ENCODE measurements at places on chromosomes 2 and 18. TPM values are rescaled to one million over a fixed set of nuclear protein-coding genes. Genes with fewer than 3 reads are reported as not detected.
A peak's percentile ranks its signal among the peaks of the same experiment; 100 is the strongest.

The RETREG2 gene
- total RNA-seq: 76.0 TPM

The GPR17 gene
- total RNA-seq: not detected

DNA sequence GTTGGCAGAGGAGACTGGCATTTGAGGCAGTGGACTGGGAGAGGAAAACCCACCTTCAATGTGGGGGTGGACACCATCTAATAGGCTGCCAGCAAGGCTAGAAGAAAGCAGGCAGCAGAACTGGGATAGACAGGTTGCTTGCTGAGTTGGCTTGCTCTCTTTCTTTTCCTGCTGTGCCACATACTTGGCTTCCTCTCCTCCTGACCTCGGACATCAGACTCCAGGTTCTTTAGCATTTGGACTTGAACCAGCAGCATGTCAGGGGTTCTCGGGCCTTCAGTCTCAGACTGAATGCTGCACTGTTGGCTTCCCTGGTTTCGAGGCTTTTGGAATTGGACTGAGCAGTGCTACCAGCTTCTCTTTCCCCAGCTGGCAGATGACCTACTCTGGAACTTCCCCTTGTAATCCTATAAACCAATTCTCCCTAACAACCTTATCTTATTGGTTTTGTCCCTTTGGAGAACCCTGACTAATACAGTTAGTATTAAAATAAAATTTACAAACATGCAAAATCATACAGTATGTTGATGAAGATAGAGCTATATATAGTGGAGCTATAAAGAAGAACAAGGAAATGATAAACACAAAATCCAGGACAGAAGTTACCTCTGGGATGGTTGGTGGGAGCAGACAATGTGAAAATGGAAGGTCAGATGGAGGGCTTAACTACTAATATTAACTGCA lies 15.9 kb downstream of the DSEL start:
- no peak overlapping the region for H3K4me3 ChIP-seq
- no peaks in the 10 kb centered on the region for H3K36me3 ChIP-seq
- DNase-seq: no peak
- H3K27ac ChIP-seq: no peak overlapping the region

GRCh38 chr18:59024829-59025228 lies 114.9 kb upstream of the SEC11C start:
- H3K27ac ChIP-seq: no peak overlapping the region
- no peaks in the 10 kb centered on the region for H3K4me1 ChIP-seq
- H3K4me3 ChIP-seq: no peak overlapping the region
- no peaks in the 10 kb centered on the region for H3K36me3 ChIP-seq

- no peaks in the 10 kb centered on the region for H3K36me3 ChIP-seq
- DNase-seq: no peak
These were observed 107.9 kb downstream of the CCDC85A start for GRCh38 chr2:56291711-56292110.

- no peaks in the 10 kb centered on the region for H3K27me3 ChIP-seq
- H3K4me1 ChIP-seq: peaks cover 12% of the 10 kb centered on the region
- H3K27ac ChIP-seq: peak overlapping the region; percentile 62
- no peak overlapping the region for H3K4me3 ChIP-seq
- H3K36me3 ChIP-seq: no peaks in the 10 kb centered on the region
- no peak for DNase-seq
These were observed 13.9 kb downstream of the ARPC2 start for GRCh38 chr2:218230882-218231281.

DNA sequence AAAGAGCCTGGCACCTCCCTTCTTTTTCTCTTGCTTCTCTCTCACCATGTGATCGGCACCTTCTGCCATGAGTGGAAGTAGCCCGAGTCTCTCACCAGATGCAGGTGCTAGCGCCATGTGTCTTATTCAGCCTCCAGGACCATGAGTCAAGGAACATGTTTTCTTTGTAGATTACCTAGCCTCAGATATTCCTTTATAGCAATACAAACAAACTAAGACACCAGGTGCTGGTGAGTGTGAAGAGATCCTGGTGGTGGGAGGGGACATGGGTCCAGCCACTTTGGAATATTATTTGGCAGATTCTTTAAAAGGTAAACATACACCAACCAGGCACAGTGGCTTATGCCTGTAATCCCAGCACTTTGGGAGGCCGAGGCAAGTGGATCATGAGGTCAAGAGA lies 5.9 kb upstream of the USP40 start:
- no peaks in the 10 kb centered on the region for H3K4me1 ChIP-seq
- DNase-seq: no peak
- H3K27ac ChIP-seq: no peak overlapping the region
- H3K27me3 ChIP-seq: no peaks in the 10 kb centered on the region
- no peaks in the 10 kb centered on the region for H3K36me3 ChIP-seq
